ENCODE measurements at places on chromosomes 3 and 15. TPM values are rescaled to one million over a fixed set of nuclear protein-coding genes. Genes with fewer than 3 reads are reported as not detected.

IL17RD gene
- total RNA-seq: 4.3 TPM

SLC28A2 gene
- not detected for total RNA-seq

TF gene
- 2.5 TPM for total RNA-seq

PAQR5 gene
- 1.2 TPM for total RNA-seq

CELSR3 gene
- total RNA-seq: 0.25 TPM

GOLGA8Q gene
- 1.1 TPM for total RNA-seq

DNA sequence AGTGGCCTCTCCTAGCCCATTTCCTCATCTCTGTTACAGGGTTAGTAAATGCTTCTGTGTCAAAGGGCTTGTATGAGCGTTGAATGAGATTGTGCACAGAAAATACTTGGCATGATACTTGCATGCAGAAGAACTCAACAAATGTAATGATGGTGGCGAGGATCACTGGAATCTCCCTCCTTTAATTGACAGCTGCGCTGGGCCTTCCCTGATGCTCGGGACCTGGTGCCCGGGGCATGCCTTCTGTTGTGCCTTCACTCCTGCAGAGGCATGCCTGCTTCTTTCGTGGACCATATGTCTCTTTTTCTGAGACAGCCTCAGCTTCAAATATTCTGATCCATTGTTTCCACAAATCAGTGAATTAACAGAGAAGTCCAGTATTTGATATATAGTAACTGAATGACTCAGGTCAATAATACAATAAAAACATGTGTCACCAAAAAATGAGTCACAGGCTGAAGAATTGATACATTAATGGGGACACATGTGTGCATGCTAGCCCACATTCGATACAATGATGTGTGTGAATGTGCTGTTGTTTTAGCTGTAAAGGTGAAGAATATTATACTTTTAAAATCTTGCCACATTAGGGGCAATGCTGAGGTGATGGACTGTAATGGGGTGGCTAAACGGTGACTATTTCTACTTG is 243.3 kb upstream of the TBL1XR1 start:
- H3K4me1 ChIP-seq: peaks cover 6% of the 10 kb centered on the region
- DNase-seq: no peak
- H3K36me3 ChIP-seq: no peaks in the 10 kb centered on the region
- H3K4me3 ChIP-seq: no peak overlapping the region
- no peaks in the 10 kb centered on the region for H3K27me3 ChIP-seq

- H3K36me3 ChIP-seq: no peaks in the 10 kb centered on the region
- no peak overlapping the region for H3K27ac ChIP-seq
- no peaks in the 10 kb centered on the region for H3K27me3 ChIP-seq
Observed at GRCh38 chr3:36095238-36095637, 285.1 kb upstream of the STAC start.

- H3K27ac ChIP-seq: no peak overlapping the region
- no peak for DNase-seq
- no peak overlapping the region for H3K4me3 ChIP-seq
- H3K27me3 ChIP-seq: peaks cover 7% of the 10 kb centered on the region
- no peaks in the 10 kb centered on the region for H3K4me1 ChIP-seq
Observed at GRCh38 chr3:126678693-126679317, 23.9 kb upstream of the TXNRD3 start.

DNA sequence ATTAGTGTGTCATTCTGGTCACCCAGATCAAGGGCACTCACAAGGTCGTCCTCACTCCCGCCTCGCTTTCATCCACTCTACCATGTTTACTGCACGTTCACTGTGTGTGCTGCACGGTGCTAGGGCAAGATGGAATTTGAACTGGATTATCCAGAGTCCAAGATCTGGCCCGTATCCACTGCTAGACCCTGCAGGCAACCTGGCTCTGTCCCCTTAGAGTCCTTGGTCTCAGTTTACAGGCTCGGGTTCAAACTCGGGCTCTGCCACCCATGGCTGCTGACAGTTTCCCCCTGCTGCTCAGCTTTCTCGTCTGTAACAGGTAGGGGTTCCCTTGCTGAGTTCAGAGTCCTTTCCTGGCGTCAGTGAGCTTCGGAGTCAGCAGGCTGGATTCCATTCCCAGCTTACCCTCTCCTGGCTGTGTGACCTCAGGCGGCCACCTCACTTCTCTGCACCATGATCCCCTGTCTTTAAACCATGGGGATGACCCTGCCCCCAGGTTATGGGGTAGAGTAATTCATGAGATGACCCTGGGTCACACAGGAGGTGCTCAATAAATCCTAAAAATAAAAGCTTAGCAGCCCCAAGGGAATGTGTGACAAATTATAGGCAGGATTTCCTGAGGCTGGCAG is 79.6 kb upstream of the SLC6A6 start:
- H3K36me3 ChIP-seq: no peaks in the 10 kb centered on the region
- H3K27ac ChIP-seq: no peak overlapping the region
- H3K27me3 ChIP-seq: no peaks in the 10 kb centered on the region
- no peak overlapping the region for H3K4me3 ChIP-seq

DNA sequence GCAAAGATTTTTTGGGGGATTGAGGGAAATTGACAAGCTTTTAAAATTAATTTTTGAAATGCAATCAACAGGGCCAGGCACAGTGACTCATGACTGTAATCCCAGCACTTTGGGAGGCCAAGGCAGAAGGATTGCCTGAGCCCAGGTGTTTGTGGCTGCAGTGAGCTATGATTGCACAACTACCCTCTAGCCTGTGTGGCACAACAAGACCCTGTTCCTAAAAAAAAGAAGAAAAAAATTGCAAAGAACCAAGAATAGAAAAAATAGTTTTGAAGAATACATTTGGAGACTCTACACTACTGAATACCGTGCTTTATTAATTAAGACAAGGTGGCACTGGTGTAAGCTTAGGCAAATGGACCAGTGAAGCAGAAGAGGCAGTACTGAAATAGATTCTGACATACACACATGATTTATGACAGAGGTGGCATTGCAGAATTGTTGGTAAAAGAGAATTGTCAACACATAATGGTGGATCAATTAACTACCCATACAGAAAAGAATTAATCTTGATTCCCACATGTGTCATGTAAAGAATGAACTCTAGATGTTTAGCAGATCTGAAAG is 443.3 kb upstream of the ATP11B start:
- no peaks in the 10 kb centered on the region for H3K27me3 ChIP-seq
- DNase-seq: no peak
- no peaks in the 10 kb centered on the region for H3K36me3 ChIP-seq
- H3K27ac ChIP-seq: no peak overlapping the region

- no peaks in the 10 kb centered on the region for H3K4me1 ChIP-seq
- no peaks in the 10 kb centered on the region for H3K36me3 ChIP-seq
- peaks cover 17% of the 10 kb centered on the region for H3K27me3 ChIP-seq
- H3K4me3 ChIP-seq: peak overlapping the region; percentile 81
- H3K27ac ChIP-seq: peak overlapping the region; percentile 92
Observed at GRCh38 chr15:96337365-96338023, 7.0 kb downstream of the NR2F2 start.

- peaks cover 21% of the 10 kb centered on the region for H3K4me1 ChIP-seq
- DNase-seq: no peak
- H3K4me3 ChIP-seq: no peak overlapping the region
- no peak overlapping the region for H3K27ac ChIP-seq
- no peaks in the 10 kb centered on the region for H3K27me3 ChIP-seq
Observed at GRCh38 chr15:99167201-99167600, 62.3 kb downstream of the SYNM start.

DNA sequence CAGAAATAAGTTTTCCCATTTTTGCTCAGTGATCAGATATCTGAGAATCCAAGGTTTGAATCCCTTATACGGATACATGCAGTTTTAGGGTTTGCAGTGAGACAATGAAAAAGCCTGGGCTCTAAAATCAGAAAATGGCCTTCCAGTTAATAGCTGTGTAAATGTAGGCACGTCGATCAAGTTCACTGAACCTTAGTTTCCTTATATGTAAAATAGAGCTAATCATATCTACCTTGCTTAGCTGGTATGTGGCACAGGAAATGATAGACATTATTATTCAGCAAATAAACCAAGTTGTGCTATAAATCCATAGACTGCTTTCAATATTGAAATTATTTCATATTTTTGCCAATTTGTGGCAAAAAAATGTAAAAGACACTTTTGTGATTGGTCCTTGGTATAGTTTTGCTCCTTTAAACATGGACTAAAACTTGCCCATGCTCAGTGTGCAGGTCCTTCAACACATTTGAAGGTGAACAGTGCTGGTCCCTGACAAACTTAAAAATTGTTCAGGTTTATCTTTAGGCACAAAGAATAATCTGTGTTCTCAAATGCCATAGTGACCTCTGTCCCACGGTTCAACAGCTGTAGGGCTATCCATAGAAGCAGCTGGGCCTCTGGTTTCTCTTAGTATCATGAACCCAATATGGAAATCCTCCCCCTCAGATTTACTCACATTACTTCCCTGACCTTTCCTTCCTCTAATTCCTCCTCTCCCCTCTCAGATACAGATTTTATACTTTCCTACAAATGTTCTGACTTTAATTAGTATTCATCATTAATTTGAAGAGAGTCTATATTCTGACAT is 51.0 kb downstream of the CCDC54 start:
- no peak overlapping the region for H3K4me3 ChIP-seq
- DNase-seq: no peak
- no peaks in the 10 kb centered on the region for H3K36me3 ChIP-seq

- H3K4me1 ChIP-seq: no peaks in the 10 kb centered on the region
- H3K27me3 ChIP-seq: no peaks in the 10 kb centered on the region
- H3K4me3 ChIP-seq: no peak overlapping the region
- H3K27ac ChIP-seq: no peak overlapping the region
- DNase-seq: no peak
- H3K36me3 ChIP-seq: no peaks in the 10 kb centered on the region
Observed at GRCh38 chr3:195755791-195756676, 35.3 kb downstream of the MUC20 start.

DNA sequence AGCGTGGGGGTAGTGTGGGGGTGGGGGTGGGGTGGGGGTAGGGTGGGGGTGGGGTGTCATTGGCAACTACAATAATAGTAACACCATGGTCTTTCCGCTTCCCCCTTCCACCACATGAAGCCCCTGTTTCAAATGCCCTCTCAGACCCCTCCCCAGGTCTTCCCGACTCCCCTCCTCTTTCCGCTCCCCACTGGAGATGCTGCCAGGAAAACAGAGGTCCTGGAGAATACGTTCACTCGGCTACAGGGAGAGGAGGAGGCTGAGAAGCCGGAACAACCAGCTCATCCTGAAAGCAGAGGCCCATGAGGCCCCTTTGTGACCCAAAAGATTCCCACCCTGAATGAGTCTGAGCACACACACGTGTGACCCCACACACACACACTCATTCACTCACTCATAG is 75.4 kb downstream of the CPN2 start:
- no peaks in the 10 kb centered on the region for H3K27me3 ChIP-seq
- peaks cover 46% of the 10 kb centered on the region for H3K4me1 ChIP-seq
- peak; percentile 12 for DNase-seq
- H3K4me3 ChIP-seq: no peak overlapping the region
- H3K27ac ChIP-seq: peak overlapping the region; percentile 86
- H3K36me3 ChIP-seq: no peaks in the 10 kb centered on the region

GRCh38 chr3:120272286-120272685 is 12.7 kb downstream of the GPR156 start:
- no peak overlapping the region for H3K4me3 ChIP-seq
- no peaks in the 10 kb centered on the region for H3K4me1 ChIP-seq
- no peaks in the 10 kb centered on the region for H3K27me3 ChIP-seq
- no peak for DNase-seq
- no peaks in the 10 kb centered on the region for H3K36me3 ChIP-seq
- no peak overlapping the region for H3K27ac ChIP-seq

DNA sequence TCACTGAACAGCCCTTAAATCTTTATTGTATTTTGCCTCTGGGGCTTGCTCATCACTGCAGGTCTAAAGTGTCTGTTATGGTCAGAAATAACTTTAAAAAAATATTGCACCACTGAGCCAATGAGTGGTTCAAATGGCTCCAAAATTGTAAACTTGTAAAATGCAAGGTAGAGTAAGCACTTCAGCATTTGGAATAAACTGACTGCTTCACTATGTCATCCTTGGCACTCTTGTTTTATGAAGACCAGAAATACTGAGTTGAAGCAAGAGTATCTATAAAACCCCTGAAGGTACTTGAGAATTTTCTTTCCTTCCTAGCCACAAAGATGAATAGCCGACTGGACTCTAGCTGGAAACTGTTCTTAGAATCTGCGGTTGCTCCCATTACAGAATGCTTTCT is 390.3 kb upstream of the DPH6 start:
- H3K27ac ChIP-seq: no peak overlapping the region
- no peak overlapping the region for H3K4me3 ChIP-seq
- H3K4me1 ChIP-seq: no peaks in the 10 kb centered on the region
- no peaks in the 10 kb centered on the region for H3K36me3 ChIP-seq
- no peak for DNase-seq
- H3K27me3 ChIP-seq: no peaks in the 10 kb centered on the region

DNA sequence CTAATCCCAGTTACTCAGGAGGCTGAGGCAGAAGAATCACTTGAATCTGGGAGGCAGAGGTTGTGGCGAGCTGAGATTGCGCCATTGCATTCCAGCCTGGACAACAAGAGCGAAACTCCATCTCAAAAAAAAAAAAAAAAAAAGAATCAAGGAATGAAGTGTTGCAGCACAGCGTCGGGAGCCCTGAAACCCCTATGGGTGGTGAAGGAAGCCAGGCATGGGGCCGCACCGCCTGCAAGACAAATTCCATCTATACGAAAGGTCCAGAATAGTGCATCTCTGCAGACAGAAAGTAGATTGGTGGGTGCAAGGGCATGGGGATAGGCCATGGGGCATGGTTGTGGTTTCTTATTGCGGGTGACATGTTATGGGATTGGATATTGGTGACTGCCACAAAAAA is 98.6 kb upstream of the PRR20G start:
- H3K4me3 ChIP-seq: no peak overlapping the region
- no peaks in the 10 kb centered on the region for H3K36me3 ChIP-seq
- no peaks in the 10 kb centered on the region for H3K4me1 ChIP-seq
- no peak for DNase-seq
- no peak overlapping the region for H3K27ac ChIP-seq

DNA sequence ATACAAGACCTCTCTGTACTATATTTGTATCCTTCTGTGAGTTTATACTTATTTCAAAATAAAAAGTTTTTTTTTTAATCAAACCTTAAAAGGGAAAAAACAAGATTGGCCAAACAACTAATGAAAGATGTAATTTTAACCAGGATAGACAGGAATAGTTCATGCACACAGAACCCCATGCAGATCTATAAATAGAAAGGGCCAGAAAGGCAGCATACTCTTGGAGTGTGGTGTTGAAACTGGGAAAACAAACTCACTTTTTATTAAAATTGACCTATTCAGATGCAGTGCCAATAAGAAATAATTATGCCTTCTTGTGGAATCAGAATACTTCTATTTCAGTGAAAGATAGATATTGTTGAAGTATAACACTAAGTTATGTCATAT is 204.6 kb downstream of the PLCL2 start:
- no peaks in the 10 kb centered on the region for H3K27me3 ChIP-seq
- peaks cover 13% of the 10 kb centered on the region for H3K36me3 ChIP-seq
- H3K27ac ChIP-seq: peak overlapping the region; percentile 34
- no peak for DNase-seq
- H3K4me1 ChIP-seq: peaks cover 23% of the 10 kb centered on the region
- no peak overlapping the region for H3K4me3 ChIP-seq

All from heart left ventricle (tissue), 16 donors.